ENCODE measurements at places on chromosomes 4 and X.

GRCh38 chr4:172073590-172073989 lies 260.4 kb downstream of the GALNTL6 start:
- DNase-seq: no peak

- no peak for DNase-seq
Observed at GRCh38 chrX:2584251-2585157, 83.7 kb upstream of the DHRSX start.

- DNase-seq: peak; percentile 47
Observed at GRCh38 chrX:153953342-153953830, 8.9 kb upstream of the RENBP start.

DNA sequence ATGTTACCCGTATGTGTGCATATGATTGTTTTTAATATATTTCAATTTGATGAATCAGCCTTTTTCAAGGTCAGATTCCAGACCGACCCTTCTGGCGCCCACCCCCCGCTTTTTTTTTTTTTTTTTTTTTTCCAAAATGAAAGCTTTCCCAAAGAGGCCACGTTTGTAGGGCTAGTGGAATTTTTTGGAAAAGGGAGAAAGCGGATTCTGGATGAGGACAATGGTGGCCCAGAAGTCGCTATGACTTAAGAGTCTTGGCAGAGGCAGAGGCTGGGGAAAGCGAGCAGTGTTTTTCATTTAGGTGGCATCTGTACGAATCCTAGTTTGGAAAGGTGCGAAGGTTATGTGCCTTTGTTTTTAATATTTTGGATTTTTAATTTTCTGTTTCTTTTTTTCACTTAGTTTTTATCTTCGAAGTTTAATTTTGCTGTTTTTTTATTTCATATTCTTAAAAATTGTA lies 14.6 kb downstream of the NDUFB11 start:
- DNase-seq: no peak

DNA sequence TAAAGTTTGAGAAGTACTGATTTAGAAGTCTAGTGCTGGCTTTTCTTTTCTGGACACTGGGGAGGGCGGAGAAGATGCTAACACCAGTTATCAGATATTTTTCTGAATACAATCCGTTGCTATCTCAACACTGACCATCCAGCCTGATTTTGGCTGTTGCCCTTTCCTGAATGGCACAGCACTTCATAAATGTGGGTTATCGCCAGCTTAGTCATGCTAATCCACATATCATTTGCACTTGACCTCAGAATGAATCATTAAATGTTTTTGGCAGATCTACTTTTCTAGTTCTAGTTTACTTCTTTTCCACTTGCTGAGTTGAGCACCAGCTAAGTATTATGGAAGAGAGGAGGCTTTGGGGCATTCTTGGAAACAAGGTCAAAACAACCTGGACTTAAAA lies 60.8 kb upstream of the ESX1 start:
- DNase-seq: no peak

DNA sequence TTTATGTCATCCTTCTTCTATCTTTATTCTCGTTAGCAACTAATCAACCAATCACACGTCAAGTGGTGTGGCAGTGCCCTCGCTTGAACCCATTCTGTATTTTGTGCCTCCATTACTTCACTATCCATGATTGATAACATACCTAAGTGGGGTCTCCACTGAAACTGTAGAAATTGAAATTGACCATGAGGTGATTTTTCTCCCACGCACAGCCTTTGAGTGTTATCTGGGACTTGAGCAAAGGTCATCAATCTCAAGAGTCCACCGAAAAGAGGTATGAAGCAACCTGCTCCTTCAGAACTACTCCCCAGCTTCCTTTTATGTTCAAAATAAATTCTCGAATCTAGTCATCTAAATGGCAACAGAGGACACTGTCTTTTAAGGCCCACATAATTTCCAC lies 111.1 kb downstream of the SCD5 start:
- DNase-seq: no peak

- no peak for DNase-seq
Observed at GRCh38 chrX:64204252-64204651, 1.3 kb downstream of the AMER1 start.

DNA sequence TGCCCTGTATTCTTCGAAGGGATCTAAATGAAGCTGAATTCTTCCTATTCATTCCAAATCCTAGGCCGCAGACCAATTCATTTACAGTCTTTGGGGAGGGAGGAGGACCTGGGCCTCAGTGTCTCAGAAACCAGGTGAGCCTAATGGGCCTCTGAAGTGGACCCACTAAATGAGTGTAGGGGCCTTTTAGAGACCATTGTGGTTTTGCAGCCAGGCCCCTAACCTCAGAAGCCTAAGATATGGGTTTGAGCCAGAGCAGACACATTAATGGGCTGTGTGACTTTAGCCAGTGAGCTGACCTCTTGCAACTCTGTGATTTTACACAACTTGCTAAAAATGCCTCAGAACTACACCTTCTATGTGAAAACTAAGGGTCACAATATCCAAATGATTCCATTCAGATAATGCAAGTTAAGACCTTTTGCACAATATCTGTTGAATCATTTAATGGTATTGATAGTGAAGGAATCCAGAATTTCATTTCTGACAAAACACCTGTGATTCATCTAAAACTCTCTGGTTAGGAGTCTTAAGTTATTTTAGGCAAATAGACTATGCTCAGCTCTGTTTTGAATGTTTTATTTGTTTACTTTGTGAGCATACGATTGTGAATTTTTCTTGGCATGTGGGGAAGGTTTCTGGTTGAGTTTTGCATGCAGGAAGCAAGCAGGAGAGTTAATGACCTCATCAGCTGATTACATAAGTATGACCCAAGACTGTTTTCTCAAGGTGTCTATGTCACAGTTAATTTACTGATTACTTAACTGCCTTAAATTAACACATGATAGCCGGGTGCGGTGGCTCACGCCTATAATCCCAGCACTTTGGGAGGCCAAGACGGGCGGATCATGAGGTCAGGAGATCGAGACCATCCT lies 75.0 kb downstream of the EVC start:
- DNase-seq: no peak

- DNase-seq: no peak
Observed at GRCh38 chr4:87978681-87979080, 3.2 kb downstream of the SPP1 start.

- no peak for DNase-seq
Observed at GRCh38 chrX:72031634-72032033, 100.1 kb downstream of the RTL5 start.

DNA sequence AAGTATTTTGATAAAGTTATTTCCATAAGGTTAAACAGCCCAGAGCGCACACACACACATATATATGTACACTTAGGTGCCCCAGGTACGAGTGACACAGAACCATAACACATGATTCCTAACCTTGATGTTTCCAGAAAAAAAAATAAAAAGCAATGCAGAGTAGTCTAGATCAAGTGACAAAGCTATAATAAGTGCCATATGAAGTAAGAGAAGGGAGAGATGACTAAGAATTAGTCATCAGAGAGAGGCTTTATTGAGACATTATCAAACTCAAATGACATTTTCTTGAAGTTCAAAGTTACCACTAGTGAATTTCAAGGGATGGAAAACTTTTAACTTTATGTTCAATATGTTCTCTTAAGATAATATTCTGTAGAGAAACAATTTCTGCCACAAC lies 215.0 kb downstream of the HTR2C start:
- no peak for DNase-seq

GRCh38 chr4:55033296-55033695 lies 92.1 kb downstream of the KDR start:
- no peak for DNase-seq

GRCh38 chrX:55754861-55755294 lies 37.3 kb downstream of the RRAGB start:
- no peak for DNase-seq

- no peak for DNase-seq
Observed at GRCh38 chr4:53674903-53675302, 83.6 kb upstream of the LNX1 start.

GRCh38 chr4:69799337-69799736 lies 38.9 kb upstream of the SULT1B1 start:
- no peak for DNase-seq

GRCh38 chrX:14032406-14032805 lies 2.7 kb upstream of the GEMIN8 start:
- no peak for DNase-seq

- no peak for DNase-seq
Observed at GRCh38 chr4:113908829-113909228, 70.6 kb downstream of the ARSJ start.

- DNase-seq: no peak
Observed at GRCh38 chr4:181952478-181952877, 290.7 kb upstream of the TENM3 start.

DNA sequence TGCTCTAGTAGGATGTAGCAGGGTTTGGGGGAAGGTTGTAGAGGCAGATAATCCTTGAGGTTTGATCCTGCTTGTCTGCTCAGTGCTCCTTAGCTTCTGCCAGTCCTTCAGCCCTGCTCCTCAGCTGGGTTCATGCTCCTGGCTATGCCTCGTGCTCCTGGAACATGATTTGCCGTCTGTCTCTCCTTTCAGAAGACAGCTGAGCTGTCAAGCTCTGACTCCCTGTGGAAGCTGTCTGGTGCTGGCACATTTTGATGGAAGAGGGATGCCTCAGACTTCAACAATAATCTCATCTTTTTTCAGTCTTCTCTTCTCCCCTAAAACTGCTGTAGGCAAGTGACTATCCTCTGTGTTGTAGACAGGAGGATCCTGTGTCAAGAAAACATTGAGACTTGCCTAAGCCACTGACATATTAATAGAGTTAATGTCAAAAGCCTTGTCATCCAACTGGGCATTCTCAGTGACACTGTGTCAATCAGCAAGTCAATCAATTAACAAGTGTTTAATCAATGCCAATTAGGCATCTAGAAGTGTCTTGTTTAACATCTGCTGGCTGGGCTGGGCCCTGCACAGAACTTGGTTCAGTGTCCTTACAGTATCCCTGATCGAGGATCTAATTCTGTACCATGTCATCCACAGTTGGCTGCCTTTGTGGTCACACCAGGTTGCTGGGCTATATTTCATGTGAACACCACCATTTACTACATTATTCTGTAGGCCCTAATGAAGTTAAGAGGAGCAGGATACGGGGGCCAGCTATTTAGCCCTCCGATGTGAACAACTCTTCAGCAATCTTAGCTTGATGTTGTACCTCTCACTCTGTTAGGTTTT lies 96.7 kb downstream of the SYNPO2 start:
- DNase-seq: no peak

DNA sequence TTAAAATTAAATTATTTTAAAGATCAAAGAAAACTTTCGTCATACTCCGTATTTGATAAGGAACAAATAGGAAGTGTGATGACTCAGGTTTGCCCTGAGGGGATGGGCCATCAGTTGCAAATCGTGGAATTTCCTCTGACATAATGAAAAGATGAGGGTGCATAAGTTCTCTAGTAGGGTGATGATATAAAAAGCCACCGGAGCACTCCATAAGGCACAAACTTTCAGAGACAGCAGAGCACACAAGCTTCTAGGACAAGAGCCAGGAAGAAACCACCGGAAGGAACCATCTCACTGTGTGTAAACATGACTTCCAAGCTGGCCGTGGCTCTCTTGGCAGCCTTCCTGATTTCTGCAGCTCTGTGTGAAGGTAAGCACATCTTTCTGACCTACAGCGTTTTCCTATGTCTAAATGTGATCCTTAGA lies at the start of gene CXCL8:
Gene CXCL8 (plus strand): TSS at position 217 of the 426 bp plus-strand sequence. CDS start 90 bp downstream, at position 307.
- no peak for DNase-seq

DNA sequence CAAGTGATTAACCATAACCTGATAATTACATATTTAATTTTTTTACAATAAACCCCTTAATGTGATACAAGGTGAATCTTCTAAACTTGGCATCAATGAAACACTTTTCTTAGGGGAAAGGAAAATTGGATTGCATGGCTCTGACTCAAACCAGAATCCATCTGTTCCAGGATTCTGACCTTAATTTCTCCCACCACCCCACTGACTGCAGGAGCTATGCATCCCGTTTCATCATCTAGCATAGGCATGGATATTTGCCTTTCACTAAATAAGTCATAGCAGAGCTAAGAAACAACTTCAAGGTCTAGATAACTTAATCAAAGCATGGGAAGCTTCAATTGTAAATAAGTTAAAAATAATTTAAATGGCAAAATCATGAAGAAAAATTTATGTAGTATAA lies 156.3 kb downstream of the BTC start:
- DNase-seq: no peak

GRCh38 chr4:144371485-144371884 lies 231.0 kb upstream of the GYPA start:
- DNase-seq: no peak

- DNase-seq: no peak
Observed at GRCh38 chr4:108094131-108094530, 74.6 kb downstream of the LEF1 start.

DNA sequence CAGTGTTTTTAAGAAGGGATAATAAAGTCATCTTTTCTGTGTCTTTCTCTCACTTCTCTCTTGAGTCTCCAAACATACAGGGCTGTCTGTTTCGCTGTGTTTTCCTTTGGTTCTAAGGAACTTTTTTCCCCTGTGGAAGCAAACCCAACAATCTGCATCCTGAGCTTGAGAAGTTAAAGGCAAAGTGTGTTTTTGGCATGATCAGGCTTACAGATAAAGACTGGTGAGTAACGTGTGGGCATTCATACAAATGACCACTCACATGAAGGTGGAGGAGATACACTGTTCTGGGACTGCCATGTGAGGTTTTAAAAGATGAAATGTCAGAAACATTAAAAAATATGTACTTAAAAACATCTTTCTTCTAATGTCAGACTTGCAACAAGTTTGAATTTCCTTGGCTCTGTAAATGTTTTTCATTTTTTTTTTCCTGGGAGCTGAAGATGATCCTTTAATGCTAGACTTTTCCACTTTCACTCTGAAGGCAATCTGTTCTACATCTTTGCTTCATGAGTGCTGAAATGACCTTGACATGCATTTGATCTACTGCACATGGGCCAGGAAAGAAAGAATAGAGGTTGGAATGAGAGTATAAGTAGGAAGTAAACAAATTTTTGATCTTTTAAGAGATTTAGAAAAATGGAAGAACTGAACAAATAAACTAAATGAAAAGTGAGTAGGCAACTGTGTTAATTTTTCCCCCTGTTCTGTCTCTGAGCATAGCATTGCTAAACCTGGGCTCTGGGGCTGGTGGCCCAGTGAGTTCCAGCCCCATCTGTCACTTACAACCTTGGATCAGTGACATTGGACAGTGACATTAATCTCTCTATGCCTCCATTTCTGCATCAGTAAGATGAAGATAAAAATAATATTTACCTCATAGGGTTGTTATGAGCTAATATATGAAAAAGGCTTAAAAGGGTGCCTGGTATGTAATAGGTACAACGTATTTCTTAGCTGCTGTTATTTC lies 151.1 kb upstream of the TBC1D9 start:
- DNase-seq: no peak

- no peak for DNase-seq
Observed at GRCh38 chr4:173526027-173526482, 4.0 kb downstream of the HAND2 start.

DNA sequence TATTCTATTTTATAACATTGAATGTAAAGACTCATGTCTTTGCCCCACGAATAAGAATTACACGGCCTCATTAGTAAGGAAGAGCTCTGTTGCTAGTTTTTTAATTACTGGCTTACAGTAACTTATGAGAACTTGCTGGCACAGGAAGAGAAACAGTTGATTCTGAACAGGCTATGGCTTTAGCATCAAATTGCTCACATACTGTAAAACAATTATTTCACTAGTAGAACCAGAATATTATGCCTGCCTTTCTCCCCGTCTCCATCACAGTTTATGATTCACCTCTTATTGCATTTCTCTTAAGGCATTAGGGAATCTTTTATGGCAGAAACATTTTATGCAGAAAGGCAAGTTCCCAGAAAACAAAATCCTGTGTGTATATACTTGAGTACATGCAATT lies 126.1 kb downstream of the SPRY1 start:
- no peak for DNase-seq

- no peak for DNase-seq
Observed at GRCh38 chrX:101377547-101377946, 8.4 kb downstream of the BTK start.

All from stimulated activated CD8-positive, alpha-beta memory T cell treated with anti-CD3 and anti-CD28 coated beads, Interleukin-7, amount 100 ng/mL, for 48 hours (primary cell).